ENCODE measurements at places on chromosomes 4 and X. TPM values are rescaled to one million over a fixed set of nuclear protein-coding genes. Genes with fewer than 3 reads are reported as not detected.

MAGEB2 gene
- total RNA-seq: not detected

HAUS3 gene
- total RNA-seq: 10.6 TPM

ZBTB33 gene
- 15.0 TPM for total RNA-seq

PDE5A gene
- total RNA-seq: 6.5 TPM

TCEAL2 gene
- total RNA-seq: not detected

CACNA1F gene
- 0.07 TPM for total RNA-seq

OCRL gene
- total RNA-seq: 27.0 TPM

IBSP gene
- total RNA-seq: not detected

SLC26A1 gene
- 0.07 TPM for total RNA-seq

NUDT9 gene
- total RNA-seq: 21.9 TPM

TRIM2 gene
- 26.5 TPM for total RNA-seq

KCNIP4 gene
- 0.34 TPM for total RNA-seq

NPFFR2 gene
- total RNA-seq: not detected

F8A2 gene
- not detected for total RNA-seq

HHIP gene
- total RNA-seq: under 0.01 TPM

PRICKLE3 gene
- 19.5 TPM for total RNA-seq

MXD4 gene
- total RNA-seq: 28.5 TPM

CT47B1 gene
- not detected for total RNA-seq
